Cortex of kidney (tissue), 1 donor: ENCODE measurements at places on chromosomes 4 and X.

GRCh38 chrX:97039363-97040029 lies 155.8 kb downstream of the RPA4 start:
- no peak for DNase-seq

DNA sequence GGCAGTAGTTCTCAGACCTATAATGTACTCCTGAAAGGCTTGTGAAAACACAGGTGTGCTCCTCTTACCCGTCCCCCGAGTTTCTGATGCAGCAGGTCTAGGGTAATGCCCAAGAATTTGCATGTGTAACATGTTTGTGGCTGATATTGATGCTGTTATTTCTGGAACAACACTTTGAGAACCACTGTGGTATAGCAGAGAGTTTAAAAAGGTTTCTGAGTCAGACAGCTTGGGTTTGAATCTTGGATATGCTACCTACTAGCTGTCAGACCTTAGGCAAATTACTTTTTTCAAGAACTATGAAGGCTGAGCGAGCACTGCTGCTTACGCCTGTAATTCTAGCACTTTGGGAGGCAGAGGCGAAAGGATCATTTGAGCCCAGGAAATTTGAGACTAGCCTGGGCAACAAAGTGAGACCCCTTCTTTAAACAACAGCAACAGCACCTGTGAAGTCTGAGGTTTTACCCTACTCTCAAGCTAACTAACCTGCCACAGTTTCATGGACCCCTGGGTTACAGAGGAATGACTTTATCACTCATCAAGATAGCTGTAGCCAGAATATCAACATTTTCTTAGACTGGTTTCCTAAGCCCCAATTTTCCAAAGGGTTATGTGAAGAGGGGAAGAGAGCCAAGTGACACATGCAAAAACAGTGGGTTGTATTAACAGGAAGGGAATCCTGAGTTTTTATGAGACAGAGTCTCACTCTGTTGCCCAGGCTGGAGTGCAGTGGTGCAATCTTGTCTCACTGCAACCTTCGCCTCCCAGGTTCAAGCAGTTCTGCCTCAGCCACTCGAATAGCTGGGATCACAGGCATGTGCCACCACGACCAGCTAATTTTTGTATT lies 5.1 kb downstream of the AFF1 start:
- no peak for DNase-seq

DNA sequence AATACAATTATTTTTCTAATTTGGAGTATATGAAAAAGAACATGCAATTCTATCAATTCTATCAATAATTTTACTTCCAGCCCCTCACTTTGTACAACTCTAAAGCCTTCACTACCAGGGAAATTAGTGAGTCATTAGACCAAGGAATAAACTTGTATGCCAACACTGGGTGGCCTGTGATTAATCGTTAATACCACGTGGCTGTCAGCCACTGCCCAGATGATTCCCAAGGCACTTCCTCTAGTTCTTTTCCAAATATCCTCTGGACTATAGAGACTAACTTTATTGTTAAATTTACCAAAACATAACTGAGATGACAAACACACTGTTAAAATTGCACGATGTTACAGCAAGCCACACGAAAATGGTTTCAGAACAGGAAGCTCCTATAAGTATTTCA lies 45.7 kb downstream of the MID1 start:
- DNase-seq: no peak

GRCh38 chrX:45540181-45540580 lies 339.5 kb upstream of the DIPK2B start:
- no peak for DNase-seq

DNA sequence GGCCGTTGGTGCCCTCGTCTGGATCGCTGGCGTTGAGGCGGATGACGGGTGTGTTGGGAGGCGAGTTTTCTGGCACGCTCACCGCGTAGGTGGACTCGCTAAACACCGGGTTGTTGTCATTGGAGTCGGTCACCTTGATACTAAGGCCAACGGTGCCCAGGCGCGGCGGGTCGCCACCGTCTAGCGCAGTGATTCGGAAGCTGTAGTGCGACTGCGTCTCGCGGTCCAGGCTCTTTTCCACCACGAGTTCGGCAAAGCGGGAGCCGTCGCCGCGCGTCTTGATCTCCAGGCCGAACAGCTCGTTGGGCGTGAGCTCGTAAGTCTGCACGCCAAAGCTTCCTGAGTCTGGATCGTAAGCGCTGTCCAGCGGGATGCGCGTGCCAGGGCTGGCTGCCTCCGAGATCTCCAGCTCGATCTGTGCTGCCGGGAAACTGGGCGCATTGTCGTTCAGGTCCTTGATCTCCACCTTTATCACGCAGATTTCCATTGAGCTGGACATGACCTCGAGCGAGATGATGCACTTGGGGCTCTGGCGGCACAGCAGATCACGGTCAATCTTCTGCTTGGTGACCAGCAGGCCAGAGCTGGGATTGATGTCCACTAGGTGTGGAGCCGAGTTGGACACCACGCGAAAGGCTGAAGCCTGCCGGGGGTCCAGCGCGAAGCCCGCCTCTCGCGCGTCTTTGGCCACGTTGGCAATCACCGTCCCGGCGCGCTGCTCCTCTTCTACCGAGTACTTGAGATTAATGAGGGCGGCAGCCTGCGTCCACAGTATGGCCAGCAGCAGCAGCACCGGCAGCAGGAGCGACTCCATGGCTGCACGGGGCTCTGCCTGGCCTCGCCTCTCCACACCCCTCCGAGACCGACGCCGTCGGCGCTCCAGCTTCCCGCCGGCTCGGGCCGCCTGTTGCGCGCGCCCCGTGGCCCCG lies 2.0 kb downstream of the PCDH19 start:
- DNase-seq: no peak

DNA sequence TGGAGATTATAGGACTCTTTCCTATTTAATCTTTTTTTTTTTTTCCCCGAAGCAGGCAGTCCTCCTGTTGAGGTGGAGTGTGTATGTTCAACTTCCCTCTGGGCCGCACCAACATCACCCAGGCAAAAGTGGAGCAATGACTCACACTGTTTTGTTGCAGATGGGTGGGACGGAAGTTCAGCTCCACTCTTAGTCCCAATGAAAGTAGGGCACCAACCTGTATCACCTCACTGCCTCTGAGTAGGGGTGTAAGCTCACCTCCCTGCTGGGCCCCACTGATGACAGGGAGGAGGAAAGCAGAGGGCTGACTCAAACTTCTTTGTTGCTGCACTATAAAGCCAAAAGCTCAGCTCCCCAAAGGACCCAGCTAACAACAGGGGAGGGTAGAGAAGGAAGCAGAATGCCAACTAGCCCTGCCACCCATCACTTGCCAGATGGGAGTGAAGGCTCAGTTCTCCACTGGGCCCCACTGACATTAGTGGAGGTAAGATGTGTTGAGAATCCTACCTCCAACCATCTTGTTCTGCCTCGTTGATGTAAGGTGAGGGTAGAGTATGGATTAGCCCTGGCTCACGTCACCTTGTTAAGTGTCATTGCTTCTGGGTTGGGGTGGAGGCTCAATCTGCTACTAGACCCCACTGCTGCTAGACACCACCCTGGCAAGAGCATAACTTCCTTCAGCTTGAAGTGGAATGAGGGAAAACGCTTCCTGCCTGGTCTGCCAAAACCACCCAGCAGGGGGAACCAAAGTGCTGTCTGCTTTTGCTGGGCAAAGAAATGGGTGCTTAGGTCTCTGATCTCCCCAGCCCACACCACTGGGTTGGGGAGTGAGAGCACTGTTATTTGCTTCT lies 14.1 kb downstream of the RPS6KA3 start:
- no peak for DNase-seq

DNA sequence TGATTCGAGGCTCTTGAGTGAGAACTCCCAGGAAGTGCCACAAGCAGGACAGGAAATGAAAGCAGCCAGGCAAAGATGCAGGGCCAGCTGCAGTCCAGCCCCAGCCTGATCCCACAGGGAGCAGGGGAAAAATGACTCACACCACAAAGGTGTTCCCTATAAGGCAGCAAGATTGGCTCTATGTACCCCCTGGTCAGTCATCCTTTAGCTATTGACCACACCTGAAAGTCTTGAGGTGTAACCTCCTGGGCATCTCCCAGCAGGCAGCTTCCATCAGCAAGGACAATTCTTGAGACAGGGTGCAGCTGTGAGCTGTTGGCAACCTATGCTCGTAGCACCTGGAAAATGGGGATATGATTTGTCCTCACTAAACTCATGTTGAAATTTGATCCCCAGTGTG lies 27.9 kb upstream of the EXOC1L start:
- DNase-seq: no peak

- DNase-seq: no peak
These were observed 140.2 kb upstream of the TBL1X start for GRCh38 chrX:9324676-9325075.

DNA sequence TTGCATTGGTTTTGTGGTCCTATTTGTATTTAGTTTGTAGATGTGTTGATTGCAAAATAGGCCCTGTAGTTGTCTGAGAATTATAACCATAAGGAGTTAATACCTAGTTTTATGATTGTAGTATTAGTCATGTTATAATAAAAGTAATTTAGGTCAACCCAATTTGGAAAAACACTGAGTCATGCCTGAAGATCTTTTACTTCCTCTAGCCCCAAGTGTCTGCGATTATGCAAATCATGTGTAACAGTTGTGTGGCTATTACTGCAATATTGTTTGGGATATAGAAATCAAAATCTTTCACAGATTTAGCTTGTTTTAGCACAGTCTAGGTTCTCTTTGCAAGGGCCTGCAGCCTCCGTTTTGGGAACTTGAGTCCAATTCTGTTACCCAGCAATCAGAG lies 12.6 kb downstream of the SRD5A3 start:
- no peak for DNase-seq

- no peak for DNase-seq
These were observed 110.8 kb upstream of the AFF2 start for GRCh38 chrX:148389629-148390028.

- DNase-seq: no peak
These were observed 134.4 kb upstream of the JADE1 start for GRCh38 chr4:128675083-128675482.

DNA sequence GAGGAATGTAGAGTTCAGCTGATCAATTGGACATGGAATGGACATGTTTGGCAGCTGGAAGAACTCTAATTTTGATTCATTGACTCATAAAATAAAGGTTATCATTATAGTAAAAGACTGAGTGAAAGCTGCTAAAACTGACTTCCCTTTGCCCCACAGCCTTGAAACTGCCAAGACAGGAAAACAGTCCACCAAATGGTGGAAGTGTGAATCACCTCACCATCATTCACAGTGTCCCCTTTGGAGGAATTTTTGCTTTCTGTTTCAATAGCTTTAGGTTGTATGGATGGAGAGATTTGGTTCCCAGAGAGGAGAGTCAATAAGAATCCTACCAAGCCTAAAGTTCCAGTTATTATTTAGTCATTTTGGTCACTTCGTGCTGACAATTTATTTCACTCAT lies 20.8 kb upstream of the FREM3 start:
- no peak for DNase-seq

GRCh38 chr4:102472441-102473013 lies 28.6 kb upstream of the NFKB1 start:
- no peak for DNase-seq

- no peak for DNase-seq
These were observed 33.7 kb upstream of the RP2 start for GRCh38 chrX:46803140-46803539.

DNA sequence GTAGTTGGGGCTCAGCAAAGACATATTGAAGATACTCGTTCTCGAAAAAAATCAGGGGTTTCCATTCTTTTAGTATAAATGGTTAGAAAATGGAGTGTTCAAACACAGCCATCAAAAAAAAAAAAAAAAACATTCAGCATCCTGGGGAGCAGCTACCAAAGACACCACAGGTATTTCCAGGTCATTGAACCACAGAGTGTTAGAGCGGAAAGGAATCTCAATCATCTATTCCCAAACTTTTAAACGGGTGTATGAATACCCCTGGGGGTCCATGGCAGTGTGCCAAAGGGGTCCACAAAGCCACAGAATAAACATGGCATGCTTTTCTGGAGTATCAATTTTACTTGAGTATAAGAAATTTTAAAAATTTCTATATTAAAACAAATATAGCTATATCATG lies 6.9 kb upstream of the FGF16 start:
- DNase-seq: no peak

GRCh38 chr4:3639613-3640586 lies 107.7 kb upstream of the LRPAP1 start:
- DNase-seq: no peak

GRCh38 chrX:9765072-9765736 lies 443 bp downstream of the GPR143 start:
- no peak for DNase-seq

DNA sequence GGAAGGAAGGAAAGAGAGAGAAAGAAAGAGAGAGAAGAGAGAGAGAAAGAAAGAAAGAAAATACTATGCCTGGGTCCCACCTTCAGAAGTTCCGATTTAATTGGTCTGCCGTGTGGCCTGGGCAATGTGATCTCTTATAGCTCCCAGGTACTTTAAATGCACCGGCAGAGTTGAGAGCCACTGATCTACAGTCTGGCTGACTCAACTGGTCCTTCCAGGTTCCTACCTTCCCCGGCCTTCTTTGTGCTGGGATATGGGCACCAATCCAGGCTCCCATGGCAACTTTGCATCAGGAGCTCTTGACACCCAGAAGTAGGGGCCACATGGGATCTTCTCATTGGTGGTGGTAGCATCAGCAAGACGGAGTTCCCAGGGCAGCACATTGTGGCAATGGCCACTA lies 186.5 kb upstream of the ATP6AP2 start:
- DNase-seq: no peak

DNA sequence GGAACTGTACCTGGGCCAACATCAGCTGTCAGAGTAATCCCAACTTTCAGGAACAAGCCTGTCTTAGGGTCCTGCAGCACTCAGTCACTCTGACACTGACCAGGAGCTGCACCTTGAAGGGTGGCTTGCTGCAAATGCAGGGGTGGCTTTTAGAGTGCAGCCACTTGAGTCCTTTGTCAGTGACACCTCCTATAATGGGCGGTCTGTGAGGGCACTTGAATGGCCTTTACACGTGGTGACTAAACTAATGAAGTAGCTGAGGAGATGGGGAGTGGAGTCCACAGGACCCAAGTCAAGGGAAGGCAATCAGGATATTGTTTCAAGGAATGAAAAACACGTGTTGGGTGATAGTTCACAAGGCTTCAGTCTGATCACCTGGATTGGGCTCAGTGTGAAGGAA lies 11.1 kb upstream of the LNX1 start:
- DNase-seq: no peak

DNA sequence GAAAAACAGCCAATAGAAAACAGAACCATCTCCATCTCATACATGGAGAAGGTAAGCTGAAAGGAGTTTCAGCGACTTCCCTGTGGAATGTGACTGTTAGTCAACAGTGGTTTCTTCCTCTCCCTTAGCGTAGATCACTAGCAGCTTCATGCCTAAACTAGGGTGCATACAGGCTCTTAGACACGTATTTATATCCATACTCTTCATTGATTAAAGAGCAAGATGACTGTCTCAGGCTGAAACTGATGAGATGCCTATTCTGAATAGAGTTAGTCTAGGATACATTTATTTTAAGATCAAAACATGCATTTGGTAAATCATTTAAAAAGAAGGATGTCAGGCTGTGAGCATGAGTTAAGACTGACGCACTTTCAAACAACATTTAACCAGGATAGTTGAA lies 423.3 kb downstream of the ARHGAP24 start:
- DNase-seq: no peak

GRCh38 chr4:40918330-40918729 lies 168.6 kb downstream of the NSUN7 start:
- no peak for DNase-seq
